ENCODE measurements at places on chromosomes 4 and X.

GRCh38 chr4:28973587-28974350 is 1746.4 kb upstream of the PCDH7 start:
- DNase-seq = no peak

- no peak for DNase-seq
Measured at GRCh38 chr4:26141051-26141721, 179.6 kb upstream of the RBPJ start.

DNA sequence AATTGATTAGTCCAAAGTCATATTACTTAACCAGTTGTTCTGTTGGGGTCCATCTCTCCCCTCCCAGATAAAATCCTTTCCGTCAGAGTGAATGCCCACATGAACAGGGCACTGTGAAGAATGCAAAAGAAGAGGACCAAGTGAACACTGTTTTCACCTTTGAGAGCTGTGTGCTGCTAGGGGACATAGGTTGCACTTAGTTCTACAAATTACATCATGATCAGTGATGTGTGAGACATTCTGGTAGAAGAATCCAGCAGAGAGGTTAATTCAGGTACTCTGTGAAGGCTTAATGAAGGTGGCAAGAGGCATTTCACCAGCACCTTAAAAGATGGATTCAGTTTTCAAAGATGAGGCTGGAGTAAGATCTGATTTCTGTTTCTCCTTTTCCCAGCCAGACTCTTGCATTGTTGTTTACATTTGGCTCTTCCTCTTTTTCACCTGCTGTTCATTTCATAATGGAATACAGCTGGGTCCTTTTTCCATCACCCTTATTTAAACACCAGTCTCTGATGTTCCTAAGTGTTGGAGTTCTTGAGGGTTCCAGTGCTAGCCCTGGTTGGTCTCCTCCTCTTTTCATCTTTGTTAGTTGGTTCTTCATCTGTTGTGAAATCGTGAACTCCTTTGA is 10.9 kb downstream of the GAB1 start:
- DNase-seq = no peak

- no peak for DNase-seq
Measured at GRCh38 chr4:177293208-177294033, 16.3 kb upstream of the NEIL3 start.

- peak; percentile 48 for DNase-seq
Measured at GRCh38 chr4:24690436-24690835, 104.9 kb upstream of the SOD3 start.

DNA sequence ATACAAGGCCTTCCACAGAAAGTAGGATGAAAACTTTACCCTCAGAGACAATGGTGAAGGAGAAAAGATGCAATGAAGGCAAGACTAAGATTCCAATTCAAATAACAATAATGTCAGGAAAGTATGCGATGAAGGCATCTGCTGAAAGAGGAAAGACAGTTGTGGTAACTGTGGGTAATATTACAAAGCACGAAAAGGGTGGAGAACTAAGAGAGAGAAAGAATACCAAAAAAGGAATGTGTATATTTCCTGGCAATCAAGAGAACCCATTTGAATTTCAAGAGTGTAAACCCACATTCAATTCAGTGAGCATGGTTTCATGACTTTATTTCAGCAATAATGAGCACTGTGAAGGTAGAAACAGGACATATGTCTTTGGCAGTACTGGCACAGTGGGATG is 225.5 kb downstream of the PALLD start:
- DNase-seq = no peak

DNA sequence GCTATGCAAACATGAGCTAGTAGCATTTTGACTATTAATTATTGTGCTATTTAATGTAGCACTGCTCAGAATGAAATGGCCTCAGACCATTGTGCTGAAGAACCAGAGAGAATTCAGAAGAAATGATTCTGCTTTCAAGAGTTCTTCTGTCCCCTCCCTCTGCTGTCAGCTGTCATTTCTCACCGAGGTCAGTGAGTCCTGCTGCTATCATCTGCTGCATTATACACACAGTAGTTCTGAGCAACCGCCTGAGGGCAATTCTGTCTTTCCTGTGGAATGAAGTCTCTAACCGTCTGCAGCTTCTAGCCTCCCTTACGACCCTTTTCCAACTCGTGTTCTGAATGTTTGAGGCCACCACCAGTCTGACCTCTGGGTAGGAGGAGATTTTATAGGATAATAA is 249.4 kb downstream of the HNRNPD start:
- DNase-seq = no peak

GRCh38 chrX:8741981-8742380 is 10.0 kb upstream of the ANOS1 start:
- DNase-seq = no peak

- DNase-seq = no peak
Measured at GRCh38 chrX:42414057-42414456, 363.9 kb downstream of the PPP1R2C start.

- DNase-seq = no peak
Measured at GRCh38 chr4:1604181-1604705, 79.9 kb downstream of the FAM53A start.

DNA sequence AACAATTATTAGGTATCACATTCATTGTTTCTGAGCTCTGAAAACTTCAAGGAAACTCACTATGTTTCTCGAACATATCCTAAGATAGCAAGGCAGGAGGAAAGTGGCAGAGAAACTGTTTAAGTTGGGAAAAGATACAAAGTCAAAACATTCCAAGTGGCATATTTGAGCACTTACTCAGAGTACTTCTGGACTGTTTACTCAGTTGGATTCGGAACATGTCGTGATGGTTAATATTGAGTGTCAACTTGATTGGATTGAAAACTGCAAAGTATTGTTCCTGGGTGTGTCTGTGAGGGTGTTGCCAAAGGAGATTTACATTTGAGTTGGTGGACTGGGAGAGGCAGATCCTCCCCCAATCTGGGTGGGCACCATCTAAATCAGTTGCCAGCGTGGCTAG is 298.3 kb downstream of the IL1RAPL2 start:
- no peak for DNase-seq

GRCh38 chr4:162938738-162939485 is 227.8 kb downstream of the NAF1 start:
- no peak for DNase-seq

DNA sequence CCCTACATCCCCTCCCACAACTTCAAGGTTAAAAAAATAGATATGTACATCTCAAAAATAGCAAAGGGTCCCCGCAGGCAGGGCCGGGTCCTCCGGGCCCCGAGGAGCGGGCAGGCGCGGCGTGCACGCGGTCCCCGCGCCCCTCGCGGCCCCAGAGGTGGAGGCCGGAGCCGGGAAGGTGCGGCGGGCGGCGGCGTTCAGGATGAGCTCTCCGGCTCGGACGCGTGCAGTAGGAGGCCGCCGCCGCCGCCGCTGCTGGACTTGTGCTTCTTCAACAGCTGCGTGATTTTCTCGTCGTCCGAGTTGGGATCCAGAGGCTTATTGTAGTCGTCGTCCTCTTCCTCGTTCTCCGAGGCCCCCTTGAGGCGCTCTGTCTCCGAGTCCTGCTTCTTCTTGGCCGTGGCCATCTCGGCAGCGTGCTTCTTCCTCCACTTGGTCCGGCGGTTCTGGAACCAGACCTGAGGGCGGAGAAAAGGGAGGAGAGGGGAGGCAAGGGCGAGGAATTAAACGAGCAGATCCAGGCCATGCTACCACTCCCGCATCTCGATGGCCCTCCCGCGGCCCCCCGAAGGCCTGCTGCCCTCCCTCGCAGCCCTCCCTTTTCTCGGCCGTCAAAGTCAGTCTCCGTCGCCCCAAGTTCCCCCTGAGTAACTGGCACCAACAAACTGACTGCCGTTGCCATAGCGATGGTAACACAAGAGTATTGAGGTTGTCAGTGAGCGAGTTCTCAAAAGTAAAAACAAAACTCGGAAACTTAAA is 5.8 kb downstream of the NKX6-1 start:
- no peak for DNase-seq

Data from fibroblast of the conjunctiva (primary cell).